Heart left ventricle (tissue), 16 donors: ENCODE measurements at places on chromosomes 6 and 20. TPM values are rescaled to one million over a fixed set of nuclear protein-coding genes. Genes with fewer than 3 reads are reported as not detected.

- no peak overlapping the region for H3K4me3 ChIP-seq
- H3K4me1 ChIP-seq = peaks cover 20% of the 10 kb centered on the region
- H3K27me3 ChIP-seq = no peaks in the 10 kb centered on the region
- H3K27ac ChIP-seq = no peak overlapping the region
- peaks cover 48% of the 10 kb centered on the region for H3K36me3 ChIP-seq
These were observed 5.3 kb downstream of the CDKN1A start for GRCh38 chr6:36683656-36684446.

Gene HDGFL1
- total RNA-seq = not detected

- no peak for DNase-seq
- no peaks in the 10 kb centered on the region for H3K27me3 ChIP-seq
- H3K4me3 ChIP-seq = no peak overlapping the region
- no peaks in the 10 kb centered on the region for H3K4me1 ChIP-seq
- H3K27ac ChIP-seq = no peak overlapping the region
- H3K36me3 ChIP-seq = no peaks in the 10 kb centered on the region
These were observed 50.0 kb downstream of the SCAF8 start for GRCh38 chr6:154783229-154783628.

Gene SLC24A3
- 0.44 TPM for total RNA-seq

- H3K36me3 ChIP-seq = no peaks in the 10 kb centered on the region
- DNase-seq = no peak
- H3K27me3 ChIP-seq = peaks cover 100% of the 10 kb centered on the region
- H3K27ac ChIP-seq = no peak overlapping the region
- H3K4me3 ChIP-seq = no peak overlapping the region
These were observed 1.9 kb upstream of the NR2E1 start for GRCh38 chr6:108163644-108164542.
